ENCODE measurements at places on chromosomes 11 and 22.
A peak's percentile ranks its signal among the peaks of the same experiment; 100 is the strongest.

DNA sequence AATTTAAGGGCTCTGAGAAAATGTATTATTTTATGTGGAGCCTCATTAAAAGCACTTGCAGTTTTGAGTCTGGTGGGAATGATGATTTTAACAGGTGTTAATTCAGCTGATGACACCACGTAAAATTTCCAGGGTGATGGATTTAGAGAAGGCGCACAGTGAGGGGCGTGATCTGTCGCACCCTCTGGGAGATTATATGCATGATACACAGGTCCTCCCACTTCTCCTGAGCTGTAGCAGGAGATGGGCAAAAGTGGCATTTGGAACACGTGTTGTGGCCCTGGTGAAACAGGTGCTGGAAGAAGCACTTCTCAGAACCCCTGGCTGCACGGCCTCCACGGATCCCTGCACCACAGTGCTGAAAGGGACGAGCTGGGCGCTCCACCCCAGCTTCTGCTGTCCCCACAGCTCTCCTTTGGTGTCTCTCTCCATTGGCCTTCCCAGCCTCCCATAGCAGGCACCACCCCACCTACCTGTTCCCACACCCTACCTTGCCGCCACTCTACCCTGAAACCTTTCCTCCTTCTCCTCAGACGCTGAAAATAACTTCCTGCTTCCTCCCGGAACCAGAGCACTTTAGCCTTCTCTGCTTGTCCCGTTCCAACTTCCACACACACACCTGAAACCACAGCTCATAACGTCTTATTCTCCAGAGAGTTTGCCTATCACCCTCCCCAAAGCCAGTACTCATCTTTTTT, 6.9 kb upstream of the SORL1 start:
- no peak for DNase-seq

DNA sequence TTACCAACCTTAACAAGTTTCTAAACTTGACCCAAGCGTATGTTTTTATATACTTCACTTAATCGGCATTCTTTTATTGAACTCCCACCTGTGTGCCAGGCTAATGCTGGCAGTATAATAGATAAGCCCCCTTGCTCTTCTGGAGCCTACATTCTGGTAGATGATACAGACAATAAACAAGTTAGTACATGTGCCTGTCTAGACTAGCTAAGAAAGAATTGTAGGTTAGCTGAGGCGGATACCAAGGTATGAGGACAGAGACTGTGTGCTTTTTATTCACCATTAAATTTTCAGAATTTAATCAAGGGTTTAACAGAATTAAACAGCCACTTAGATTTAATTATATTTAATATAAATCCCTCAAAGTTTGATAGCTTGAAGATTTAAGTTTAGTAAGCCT, 45.7 kb downstream of the TTC17 start:
- no peak for DNase-seq

DNA sequence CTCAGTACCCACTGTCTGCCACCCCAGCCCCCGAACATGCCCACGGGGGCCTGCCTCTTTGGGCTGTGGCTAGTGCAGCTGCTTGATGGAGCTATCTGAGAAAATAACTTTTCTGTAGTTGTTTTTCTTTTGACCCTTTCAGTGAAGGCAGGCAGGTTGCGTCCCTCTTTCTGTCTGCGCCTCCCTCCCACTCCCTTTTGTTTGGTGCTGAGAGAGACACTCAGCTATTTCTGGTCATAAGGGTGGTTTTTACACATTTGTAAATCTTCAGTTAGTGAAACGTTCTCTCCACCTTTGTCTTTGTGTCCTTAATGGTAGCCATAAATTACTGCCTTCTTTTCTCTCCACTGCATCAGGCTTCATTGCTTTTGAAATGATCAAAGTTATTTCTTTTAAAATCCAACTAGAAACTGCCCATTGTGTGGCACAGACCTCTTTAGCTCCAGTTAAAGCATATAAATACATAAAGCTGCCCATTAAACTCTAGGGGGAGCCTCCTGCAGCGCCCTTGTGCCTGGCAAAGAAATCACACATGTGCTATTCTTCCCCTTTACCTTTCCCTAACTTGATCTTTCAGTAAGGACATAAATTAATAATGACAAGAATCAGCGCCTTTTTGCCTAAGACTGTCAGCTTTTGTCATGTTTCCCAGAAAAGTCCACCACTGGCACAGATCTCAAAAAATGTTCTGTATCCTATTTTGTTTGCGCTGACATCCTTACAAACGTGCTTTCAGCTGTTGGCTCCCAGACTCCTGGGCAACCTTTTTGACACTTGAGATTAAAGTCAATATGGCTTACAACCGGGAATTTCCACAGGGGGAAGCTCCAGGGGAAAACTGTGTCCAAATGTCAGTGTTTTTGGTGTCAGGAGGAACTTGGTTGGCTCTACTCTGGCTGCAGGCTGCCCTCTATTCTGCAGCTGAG, 1.7 kb upstream of the SCUBE2 start:
- DNase-seq = no peak

GRCh38 chr11:77506857-77507256, 33.0 kb upstream of the PAK1 start:
- no peak for DNase-seq

DNA sequence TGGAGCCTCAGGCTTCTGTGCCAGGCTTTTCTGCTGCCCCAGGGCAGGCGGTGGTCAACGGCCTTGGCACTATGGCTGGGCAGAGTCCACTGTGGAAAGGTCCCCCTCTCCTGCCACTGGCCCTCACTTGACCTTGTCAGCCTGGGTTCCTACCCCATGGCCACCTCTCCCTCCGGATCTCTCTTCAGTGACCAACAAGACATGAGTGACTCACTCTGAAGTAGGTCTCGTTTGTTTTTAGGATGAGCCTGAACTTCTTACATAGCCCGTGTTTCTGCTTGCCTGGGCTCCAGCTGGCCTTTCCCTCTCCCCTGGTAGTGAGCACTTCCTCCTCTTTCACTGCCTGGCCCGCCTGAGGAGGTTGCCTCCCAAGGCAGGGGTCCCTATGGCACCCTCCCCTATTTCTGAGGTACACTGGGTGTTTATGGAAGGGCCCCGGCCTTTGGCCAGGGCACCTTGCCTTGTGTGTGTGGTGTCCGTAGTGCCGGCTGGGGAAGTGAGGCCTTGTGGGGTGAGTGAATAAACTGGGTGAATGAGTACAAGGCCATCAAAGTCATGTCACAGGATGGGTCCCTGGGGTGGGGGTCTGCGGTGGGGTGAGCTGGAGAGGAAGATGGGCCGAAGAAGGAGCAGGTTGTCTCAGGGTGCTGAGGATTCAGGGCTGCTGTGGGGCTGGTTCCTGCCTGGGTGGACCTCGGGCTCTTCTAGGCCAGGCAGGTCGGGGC, 5.0 kb downstream of the SHANK3 start:
- no peak for DNase-seq

- DNase-seq = peak; percentile 55
Measured at GRCh38 chr11:125871391-125872137, 15.9 kb upstream of the HYLS1 start.

GRCh38 chr11:96341211-96342013, 1.6 kb downstream of the MAML2 start:
- DNase-seq = no peak

- DNase-seq = peak; percentile 93
Measured at GRCh38 chr22:18001040-18001893, 23.1 kb downstream of the MICAL3 start.

DNA sequence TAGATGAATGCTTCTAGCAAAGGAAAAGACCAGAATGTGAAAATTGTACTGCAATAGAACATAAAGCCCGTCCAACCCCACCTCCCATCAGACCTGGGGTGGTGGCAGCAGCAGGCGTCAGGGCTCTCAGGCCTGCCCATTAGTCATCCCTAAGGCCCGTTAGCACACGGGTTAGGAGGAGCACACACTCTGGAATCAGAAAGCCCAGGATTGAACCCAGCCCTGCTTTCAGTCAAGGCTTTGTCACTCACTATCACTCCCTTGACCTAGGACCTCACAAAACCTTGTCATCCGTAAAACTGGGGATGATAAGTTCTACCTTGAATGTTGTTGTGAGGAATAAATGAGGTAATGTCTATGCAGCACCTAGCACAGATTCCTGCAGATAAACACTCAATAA, 26.9 kb downstream of the MICAL3 start:
- DNase-seq = no peak

DNA sequence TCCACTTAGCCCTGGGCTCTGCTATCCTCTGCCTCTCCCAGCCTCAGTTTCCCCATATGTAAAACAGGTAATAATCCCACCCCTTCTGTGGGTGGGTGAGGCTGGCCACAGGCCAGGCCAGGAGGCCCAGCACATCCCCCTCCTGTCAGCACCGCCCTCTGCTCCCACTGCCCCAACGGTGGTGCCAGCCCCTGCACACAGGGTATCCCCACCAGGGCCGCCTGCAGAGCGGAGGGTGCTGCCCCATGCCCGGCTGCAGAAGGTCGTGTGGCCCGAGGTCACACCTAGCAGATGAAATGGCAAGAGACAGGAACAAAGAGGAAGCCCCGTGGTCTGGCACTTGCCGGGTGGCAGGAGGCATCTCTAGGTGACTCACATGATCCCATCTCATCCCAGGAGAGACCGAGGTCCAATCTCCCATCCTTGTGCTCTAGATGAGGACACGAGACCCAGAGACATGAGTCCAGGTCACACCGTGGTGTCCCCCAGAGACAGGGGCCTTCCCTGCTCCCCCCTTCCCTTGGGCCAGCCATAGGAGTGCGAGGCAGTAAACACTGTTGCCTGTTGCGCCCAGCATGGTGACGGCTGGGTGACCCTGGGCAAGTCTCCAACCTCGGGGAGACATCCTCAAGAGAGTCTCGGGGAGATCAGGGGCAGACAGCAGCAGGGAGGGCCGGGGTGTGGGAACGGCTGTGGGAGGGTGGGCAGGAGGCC, 27.2 kb upstream of the PPARA start:
- DNase-seq = no peak

- DNase-seq = no peak
Measured at GRCh38 chr11:92057849-92058442, 166.7 kb upstream of the FAT3 start.

GRCh38 chr11:64347193-64347867, 7.3 kb downstream of the CCDC88B start:
- DNase-seq = no peak
